CD4-positive, alpha-beta T cell treated with Interleukin-2 at 100 ng/mL for 4 hours (primary cell): ENCODE measurements at places on chromosomes 3 and 15.

GRCh38 chr3:195916291-195916690 lies 7.9 kb upstream of the TNK2 start:
- no peak for DNase-seq

GRCh38 chr3:16374047-16374934 lies 109.3 kb downstream of the OXNAD1 start:
- peak; percentile 15 for DNase-seq

DNA sequence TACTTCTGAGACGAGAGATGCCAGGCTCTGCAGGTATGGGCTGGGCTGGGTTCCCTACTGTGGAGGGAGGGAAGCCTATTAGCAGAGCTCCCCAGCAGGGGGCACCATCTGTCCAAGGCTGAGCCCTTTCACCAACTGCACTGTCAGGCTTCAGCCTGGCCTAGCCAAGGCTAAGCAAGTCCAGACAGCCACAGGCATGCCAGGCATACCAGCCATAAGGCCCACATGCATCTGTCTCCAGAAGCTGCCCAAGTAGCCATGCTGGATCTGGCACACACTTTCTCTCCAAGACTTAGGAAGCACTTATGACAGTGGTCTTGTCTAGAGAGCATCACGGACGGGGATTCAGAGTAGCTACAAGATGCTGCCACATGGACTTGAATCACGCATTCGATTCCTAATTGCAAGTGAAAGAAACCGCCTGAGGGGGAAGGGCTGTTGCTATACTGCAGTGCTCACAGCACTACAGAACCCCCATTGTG lies 28.3 kb downstream of the RUVBL1 start:
- peak; percentile 81 for DNase-seq

DNA sequence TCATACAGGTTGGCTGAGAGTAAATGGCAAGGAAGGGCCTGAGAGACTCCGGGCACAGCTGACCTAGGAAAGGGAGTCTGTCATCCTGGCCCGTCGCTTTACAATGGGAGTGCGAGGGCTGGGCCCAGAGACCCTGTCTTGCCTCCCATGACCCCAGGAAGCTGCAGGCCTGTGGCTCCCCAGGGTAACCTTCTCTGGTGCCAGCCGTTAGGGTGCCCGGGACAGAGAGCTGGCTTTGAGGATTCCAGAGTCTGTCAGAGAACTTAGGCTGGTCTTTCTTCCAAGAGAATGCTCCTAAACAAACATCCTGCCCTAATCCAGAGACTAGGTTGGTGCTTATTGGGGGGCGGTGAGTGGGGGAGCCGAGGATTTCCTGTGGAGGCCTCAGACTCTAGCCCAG lies 18.5 kb downstream of the ZNF710 start:
- DNase-seq, result no peak

DNA sequence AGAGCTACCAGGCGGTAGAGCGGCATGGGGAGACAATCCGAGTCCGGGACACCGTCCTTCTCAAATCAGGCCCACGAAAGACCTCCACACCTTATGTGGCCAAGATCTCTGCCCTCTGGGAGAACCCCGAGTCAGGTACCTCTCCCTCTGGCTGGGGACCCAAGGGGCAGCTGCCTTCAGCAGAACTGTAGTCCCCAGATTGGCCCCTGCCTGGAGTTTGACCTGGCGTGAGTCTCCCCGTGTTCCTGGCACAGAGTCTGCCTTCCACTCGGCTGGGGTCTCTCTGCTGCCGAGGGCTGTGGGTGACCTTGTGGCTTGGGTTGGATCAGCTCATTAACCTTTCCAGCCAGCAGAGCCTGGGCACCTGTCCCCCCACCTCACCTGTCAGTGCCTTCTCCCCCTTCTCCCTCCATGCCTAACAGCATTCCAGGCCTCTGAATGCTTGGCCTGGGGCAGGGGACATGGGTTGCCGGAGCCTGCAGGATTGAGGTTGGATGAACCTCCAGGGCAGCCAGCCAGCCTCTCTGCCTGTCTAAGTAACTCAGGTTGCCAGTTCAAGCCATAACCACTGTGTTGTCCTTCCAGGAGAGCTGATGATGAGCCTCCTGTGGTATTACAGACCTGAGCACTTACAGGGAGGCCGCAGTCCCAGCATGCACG lies 6.8 kb upstream of the CHST14 start:
- DNase-seq, result no peak

DNA sequence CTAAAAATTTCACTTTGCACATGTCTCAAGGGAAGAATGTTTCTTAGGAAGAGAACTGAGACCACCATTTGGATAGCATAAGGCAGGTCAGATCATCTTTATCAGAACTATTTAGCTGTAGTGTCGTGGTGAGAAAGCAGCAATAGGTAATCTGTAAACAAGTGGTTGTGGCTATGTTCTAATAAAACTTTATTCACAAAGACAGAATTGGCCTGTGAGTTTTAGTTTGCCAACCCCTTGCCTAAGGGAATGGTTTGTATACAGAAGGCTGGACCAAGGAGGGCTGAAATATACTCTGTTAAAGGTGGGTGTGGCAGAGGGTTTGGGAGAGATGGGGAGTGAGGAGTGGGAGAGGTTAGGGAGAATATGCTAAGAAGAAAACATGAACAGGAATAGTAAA lies 10.6 kb upstream of the RBM5 start:
- no peak for DNase-seq

DNA sequence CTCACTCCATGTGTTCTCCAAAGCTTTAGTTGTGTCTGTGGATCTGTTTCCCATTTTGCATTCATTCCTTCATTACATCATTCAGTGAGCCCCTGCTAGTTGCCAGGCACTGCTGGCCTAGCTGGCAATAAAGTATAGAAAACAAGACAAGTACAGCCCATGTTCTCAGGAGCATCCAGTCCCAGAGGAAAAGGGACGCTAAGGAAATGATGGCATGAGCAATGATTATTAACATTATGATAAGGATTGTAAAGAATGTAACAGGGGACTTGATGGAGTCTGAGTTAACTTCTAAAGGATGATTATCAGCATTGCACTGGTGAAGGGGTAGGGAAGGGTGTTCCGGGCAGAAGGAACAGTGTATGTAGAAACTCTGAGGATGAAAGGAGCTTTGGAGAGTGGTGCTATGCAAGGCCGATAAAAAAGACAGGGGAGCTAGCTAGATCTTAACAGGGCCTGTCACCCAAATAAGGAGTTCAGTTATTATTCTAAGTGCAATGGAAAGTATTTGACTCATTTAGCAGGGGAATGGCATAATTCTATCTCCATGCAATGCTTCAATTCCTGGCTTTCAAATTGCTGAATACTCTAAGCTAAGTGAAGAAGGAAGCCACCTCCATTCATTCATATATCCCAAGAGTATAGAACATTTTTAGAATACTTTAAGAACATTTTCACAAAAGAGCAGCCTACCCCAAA lies 258.2 kb upstream of the STT3B start:
- no peak for DNase-seq

GRCh38 chr15:74375303-74375693 lies 7.9 kb upstream of the CYP11A1 start:
- peak; percentile 87 for DNase-seq

GRCh38 chr15:58463815-58464650 lies 32.2 kb downstream of the LIPC start:
- no peak for DNase-seq

DNA sequence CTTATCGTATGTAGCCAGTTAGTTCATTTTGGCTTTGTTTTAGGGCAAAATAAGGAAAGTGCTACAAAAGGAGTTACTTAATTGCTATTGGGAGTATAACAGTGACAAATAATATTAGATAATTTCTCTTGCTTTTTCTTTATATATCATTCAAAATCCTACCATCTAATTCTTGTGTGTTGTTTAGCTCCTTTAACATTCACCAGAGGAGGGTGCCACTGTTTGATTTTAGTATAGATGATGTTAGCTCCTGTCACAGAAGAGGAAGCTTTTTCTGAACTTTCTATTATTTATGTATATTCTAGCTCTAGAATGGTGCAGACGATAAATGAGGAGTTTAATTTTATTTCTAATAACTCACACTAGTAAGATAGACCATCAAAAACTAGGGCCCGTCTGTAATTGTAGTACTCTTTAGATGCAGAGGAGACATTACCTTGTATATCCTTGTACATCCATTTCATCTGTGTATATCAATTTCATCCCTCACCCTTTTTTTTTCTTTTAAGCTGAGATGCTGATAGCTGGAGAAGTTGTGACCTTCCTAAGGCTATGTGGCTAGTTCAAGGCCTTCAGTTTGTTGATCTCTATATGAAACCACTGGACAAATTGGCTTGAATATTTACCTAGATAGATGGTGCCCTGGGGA lies 3.0 kb downstream of the PPM1L start:
- DNase-seq, result no peak

DNA sequence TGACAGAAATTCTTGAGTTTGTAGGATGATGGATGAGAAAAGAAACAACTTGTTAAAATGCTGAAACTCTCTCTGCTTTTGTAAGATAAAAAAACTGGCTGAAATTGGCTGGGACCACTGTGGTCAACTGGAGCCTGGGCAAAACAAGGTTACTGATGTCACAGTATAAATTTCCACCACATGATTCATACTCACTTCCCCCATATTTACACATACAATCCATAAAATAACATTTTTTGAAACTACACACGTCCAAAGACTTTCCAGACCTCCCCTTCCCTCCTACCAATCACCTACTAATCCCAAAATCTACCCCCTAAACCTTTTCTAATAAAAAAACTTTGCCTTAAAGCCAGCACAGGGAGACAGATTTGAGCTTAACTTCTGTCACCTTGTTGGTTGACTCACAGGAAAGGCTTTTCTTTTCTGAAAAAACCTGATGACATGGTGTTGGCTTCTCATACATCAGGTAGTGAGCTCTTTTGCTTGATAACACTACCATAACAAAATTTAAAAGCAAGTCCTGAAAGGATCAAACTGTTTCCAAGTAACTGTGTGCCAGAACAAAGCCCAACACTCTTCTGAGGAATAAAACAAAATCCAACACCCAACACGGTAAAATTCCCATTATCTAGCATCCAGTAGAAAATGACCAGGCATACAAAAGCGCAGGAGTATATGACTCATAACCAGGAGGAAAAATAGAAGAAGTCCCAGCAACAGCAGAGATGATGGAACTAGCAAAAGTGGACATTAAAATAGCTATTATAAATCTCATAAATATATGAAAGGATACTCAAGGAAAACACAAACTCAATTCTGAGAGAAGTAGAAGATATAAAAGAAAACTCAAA lies 87.3 kb upstream of the SNRK start:
- DNase-seq, result no peak

- DNase-seq, result peak; percentile 98
Observed at GRCh38 chr15:68820295-68821189, at the start of gene ANP32A. ANP32A (minus strand) TSS chr15:68820895; CDS start chr15:68820751, 144 bp downstream.

DNA sequence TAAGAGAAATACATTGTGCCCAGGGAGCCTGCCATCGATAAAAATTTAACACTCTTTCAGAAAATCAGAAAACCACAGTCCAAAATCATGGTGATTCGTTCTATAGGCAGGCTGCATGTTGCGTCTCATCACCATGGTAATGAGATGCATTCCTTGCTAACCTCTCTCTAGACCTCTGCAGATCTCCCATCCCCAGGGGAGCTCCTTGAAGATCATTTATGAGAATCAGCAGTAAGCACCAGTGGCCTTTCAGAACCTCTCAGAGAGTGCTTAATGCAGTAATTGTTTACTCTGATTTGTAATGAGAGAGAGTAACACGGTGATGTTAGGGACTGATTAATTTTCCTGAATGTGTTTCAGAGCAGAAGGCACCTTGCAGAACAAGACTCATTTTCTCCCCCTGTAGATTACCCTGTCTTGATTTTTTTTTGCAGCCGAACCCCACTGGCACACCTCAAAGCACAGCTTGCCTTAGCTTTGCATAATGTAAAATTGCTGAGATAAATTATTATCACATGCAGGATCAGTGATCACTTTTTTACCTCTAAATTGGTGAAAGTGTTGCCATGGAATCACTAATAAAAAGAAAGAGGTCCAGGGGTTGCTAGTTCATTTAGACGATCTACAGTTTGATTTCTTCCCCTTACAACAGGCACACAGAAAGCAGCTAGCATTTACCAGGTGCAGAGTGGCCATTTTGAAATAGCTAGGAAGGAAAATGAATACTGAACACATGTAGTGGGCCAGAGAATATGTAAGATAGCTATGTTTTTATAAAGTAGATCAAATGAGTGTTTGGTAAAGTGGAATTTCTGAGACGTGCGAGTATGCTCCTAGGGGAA lies 98.9 kb upstream of the CHL1 start:
- no peak for DNase-seq

DNA sequence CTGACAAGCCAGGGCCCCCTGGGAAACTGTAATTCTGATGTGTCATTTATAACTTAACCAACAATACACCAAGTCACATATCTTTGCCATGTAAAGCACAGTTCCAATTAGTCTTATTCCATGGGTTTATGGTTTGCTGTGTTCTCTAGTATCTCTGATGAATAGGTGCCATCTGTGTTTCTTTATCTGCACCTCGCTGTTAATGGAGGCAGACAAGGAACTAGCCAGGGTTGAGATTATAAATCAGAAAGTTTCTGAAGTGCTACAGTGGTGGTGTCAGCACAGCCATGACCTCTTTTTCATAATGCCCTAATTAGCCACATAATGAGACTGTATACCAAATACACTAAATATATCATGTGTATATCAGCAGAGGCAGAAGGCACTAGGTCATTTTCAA lies 866.4 kb downstream of the PLOD2 start:
- DNase-seq, result no peak

GRCh38 chr3:84136425-84136824 lies 822.4 kb upstream of the CADM2 start:
- DNase-seq, result no peak

DNA sequence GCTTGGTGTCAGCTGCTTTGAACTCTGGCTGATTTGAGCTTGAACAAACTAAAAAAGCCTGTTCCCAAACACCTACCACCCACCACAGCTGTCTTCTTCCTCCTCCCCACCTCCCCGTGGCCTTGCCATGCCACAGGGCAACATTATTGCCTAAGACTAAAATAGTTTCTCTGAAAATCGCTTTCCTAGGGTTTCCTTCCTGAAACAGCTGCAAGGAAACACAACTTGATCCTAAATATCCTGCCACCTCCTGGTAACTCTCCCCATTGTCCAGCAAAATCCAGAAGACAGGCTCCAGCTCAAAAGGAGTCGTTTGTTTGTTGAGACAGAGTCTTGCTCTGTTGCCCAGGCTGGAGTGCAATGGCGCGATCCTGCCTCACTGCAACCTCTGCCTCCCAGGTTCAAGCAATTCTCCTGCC lies 193.9 kb upstream of the TPM1 start:
- DNase-seq, result no peak

- DNase-seq, result no peak
Observed at GRCh38 chr15:81373775-81374395, at the start of gene TMC3. TMC3 (minus strand) TSS chr15:81374213; CDS start chr15:81374077, 136 bp downstream.
